Motor neuron (in vitro differentiated cells): ENCODE measurements at places on chromosomes 3 and 15. TPM values are rescaled to one million over a fixed set of nuclear protein-coding genes. Genes with fewer than 3 reads are reported as not detected.

Gene FANCD2OS
- not detected in 2 replicates for total RNA-seq

Gene CLDN16
- total RNA-seq, result 0.11 TPM in 1 of 2 replicates, not detected in the other

Gene SLC51A
- total RNA-seq, result 2.7 and 5.2 TPM in 2 replicates

Gene RTP4
- total RNA-seq, result 0.28 and 0.49 TPM in 2 replicates

Gene EPB42
- 0.81 and 0.87 TPM in 2 replicates for total RNA-seq

Gene CPNE4
- total RNA-seq, result 1.8 and 3.2 TPM in 2 replicates

Gene PIF1
- 3.5 and 3.6 TPM in 2 replicates for total RNA-seq

Gene GRM2
- total RNA-seq, result 0.56 TPM in 2 replicates

Gene FES
- 2.2 and 3.2 TPM in 2 replicates for total RNA-seq

Gene LRRK1
- 0.18 and 0.78 TPM in 2 replicates for total RNA-seq

GRCh38 chr3:193662757-193663322 lies 69.8 kb downstream of the OPA1 start:
- no peak for ATAC-seq

DNA sequence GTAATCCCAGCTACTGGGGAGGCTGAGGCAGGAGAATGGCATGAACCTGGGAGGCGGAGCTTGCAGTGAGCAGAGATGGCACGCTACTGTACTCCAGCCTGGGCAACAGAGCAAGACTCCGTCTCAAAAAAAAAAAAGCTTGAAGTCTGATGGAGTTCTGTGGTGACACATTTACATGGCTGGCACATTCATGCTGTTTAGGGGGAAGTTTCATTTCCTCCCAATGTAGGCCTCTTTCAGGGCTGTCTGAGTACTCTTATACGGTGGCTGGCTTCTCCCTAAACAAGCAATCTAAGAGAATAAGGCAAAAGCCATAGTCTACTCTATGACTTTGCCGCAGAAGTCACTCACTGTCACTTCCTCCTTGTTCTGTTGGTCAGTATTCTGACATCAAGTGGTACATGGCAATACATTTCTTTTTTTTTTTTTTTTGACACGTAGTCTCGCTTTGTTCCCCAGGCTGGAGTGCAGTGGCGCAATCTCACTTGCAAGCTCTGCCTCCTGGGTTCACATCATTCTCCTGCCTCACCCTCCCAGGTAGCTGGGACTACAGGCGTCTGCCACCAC lies 41.2 kb downstream of the OIP5 start:
- no peak for ATAC-seq

DNA sequence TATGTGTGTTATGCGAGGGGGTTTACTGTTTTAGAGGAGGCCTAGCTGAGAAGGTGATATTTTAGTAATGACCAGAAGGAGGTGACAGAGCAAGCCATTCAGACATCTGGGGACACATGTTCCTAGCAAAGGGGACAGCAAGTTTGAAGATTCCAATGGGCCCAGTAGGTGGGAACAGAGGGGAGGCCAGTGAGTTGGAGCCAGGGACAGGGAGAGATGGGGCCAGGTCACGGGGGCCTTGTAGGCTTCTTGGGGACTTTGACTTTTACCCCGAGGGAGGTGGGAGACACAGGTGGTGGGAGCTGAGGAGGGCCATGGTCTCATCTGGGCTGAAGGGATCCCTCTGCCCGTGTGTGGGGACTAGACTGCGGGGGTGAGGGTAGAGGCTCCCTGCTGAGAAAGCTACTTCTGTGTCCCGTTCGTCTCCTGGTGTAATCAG lies 72.5 kb downstream of the MGLL start:
- no peak for ATAC-seq

GRCh38 chr3:38662544-38662943 lies 13.1 kb upstream of the SCN5A start:
- peak; percentile 82 for ATAC-seq

DNA sequence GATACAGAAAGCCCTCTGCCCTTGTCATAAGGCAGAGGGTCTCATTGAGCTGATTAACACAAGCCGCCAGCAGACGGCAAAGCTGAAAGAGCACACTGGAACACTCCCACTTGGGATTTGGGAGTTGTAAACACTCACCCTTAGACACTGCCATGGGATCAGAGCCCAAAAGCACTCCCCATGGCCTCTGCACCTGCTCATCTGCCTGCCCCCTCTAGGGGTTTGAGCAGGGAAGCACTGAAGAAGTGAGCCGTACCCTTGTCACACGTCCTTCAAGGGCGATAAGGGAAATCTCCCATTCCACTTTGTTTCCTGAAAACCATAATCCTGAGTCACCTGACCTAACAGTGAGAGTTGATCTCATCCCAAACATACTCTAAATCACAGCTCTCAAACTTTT lies 14.7 kb downstream of the FSIP1 start:
- ATAC-seq, result no peak

DNA sequence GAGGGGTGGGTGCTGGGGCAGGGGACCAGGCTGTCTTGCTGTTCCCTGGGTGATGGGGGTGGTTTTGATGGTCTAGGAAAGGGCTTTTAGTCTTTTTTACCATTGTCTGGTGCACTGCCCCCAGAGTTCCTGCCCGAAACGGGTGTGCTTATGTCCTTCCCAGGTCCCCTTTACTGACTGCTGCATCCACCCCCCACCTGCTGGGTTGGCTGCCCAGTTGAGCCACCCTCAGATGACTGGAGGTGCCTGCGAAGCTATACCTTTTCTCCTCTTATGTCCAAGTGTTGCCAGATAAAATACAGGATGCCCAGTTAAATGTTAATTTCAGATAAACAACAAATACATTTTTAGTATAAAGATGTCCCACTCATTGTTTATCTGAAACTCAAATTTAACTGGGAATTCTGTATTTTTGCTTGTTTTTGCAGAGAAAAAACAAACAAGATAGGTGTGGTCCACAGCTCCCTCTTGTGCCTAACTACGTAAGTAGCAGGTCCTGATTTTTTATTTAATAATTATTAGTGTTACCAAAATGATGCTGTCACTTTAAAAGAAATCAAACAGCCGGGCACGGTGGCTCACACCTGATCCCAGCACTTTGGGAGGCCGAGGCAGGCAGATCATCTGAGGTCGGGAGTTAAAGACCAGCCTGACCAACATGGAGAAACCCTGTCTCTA lies 6.1 kb upstream of the RPP14 start:
- ATAC-seq, result peak; percentile 30

GRCh38 chr15:50415752-50416404 lies 8.3 kb upstream of the USP8 start:
- no peak for ATAC-seq

- no peak for ATAC-seq
These were observed 71.9 kb downstream of the SSR3 start for GRCh38 chr3:156483002-156483401.

- no peak for ATAC-seq
These were observed 372.2 kb upstream of the WNT5A start for GRCh38 chr3:55859305-55859704.

GRCh38 chr3:156368189-156368588 lies 186.7 kb downstream of the SSR3 start:
- no peak for ATAC-seq

GRCh38 chr3:119677641-119677934 lies 382 bp upstream of the COX17 start:
- no peak for ATAC-seq

GRCh38 chr3:10392906-10393461 lies 72.1 kb upstream of the SEC13 start:
- ATAC-seq, result no peak

DNA sequence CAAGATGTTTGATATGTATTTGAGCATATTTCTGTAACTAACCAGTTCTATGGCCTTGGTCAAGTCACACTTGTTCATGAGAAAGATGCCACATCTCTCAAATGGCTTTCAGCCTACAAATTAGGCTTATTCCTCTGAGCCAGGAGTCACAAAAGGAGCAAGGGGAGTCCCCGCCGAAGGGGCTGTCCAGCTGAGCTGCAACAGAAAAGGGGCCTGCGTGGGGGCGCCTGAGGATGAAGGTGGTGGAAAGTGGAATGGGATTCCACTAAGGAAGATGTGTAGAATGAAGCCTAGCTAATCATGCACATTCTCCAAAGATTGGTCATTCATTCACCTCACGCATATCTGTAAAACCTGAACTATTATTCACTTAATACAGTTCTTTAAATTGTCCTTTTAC lies 19.1 kb downstream of the ALDH1L1 start:
- no peak for ATAC-seq

DNA sequence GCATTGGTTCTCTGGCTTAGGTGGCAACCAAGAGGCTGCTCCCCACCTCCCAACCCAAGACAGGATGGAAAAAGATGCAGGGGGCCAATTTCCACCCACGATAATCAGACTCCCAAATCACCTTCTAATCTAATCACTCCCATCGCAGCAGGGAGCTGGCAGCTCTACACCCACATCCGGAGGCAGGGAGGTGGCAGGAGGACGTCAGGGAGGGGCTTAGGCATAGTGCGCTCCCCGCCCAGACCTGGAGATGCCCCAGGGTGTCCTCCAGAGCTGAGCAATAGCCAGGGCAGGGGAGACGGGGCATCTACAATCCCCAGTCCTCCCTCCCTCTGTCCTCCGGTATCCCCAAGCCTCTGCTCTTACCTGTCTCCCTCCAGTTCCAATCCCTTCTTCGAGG lies 70.5 kb upstream of the SEC13 start:
- no peak for ATAC-seq

- no peak for ATAC-seq
These were observed 108.3 kb downstream of the SEMA5B start for GRCh38 chr3:122919291-122919610.

- ATAC-seq, result no peak
These were observed 20.3 kb downstream of the KLHDC8B start for GRCh38 chr3:49191741-49192140.

- no peak for ATAC-seq
These were observed 651.0 kb upstream of the NAALADL2 start for GRCh38 chr3:174208161-174208560.

DNA sequence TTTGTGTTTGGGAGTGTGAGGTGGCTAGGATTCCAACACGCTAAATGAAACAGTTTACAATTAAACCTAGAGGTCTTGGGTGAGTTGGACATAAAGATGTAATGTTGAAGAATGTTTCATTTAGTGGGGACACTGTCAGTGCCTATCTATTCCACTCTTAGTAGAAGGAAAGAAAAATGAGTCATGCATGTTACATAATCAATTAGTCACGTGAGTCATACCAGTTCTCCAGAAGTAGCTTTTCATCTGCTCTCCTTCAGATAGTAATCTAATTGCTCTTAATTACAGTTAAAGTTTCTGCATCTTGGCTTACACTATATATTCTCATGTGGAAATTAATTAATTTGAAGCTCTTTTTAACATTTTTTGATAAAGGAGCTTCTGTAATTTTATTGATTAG lies 115.7 kb upstream of the P2RY1 start:
- peak; percentile 74 for ATAC-seq

- ATAC-seq, result no peak
These were observed 13.4 kb downstream of the SCAMP5 start for GRCh38 chr15:75008629-75009326.

DNA sequence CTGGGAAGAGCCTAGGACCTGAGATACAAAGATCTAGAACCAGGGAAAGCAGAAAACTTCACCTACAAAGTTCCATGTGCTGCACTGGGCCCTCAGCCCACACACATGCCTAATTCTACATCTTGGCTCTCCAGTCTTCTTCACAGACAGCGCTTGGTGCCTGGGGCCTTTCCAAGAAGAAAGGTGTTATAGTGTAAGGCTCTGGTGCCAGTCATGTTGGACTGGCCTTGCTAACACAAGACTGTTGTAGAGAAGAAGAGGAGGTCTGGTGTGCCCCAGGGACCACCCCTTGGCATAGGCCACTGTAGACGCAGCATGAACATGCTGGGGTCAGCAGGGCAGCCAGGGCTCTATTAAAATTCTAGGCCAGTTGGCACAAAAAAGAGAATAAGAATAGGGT lies 226.2 kb upstream of the CTNNB1 start:
- no peak for ATAC-seq

DNA sequence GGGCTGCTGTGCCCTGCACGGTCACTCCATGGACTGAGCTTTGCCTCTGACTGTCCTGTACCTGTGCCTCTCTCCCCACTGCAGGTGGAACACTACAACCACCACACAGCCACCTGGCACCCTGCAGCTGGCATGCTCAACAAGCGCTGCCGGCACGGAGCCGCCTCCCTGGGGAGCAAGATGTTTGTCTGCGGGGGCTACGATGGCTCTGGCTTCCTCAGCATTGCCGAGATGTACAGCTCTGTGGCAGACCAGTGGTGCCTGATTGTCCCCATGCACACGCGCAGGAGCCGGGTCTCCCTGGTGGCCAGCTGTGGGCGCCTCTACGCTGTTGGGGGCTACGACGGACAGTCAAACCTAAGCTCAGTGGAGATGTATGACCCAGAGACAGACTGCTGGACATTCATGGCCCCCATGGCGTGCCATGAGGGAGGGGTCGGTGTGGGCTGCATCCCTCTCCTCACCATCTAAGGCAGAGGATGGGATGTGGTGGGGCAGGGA lies 37.3 kb upstream of the PTPN23 start:
- ATAC-seq, result peak; percentile 32

- ATAC-seq, result no peak
These were observed 92.0 kb downstream of the CADM2 start for GRCh38 chr3:85050821-85051220.

DNA sequence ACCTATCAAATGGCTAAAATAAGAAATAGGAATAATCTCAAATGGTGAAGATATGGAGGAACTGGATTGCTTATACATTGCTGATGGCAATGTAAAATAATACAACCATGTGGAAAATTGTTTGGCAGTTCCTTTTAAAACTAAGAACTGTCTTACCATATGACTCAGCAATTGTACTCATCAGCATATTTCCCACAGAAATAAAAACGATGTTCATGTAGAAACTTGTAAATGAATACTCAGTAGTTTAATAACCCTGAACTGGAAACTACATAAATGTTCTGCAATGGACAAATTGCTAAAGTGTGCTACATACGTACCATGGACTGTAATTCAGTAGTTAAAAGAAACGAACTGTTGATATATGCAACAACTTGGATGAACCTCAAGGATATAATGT lies 253.9 kb upstream of the RBMS3 start:
- ATAC-seq, result no peak

GRCh38 chr3:112089956-112090886 lies 4.0 kb downstream of the C3orf52 start:
- no peak for ATAC-seq

- no peak for ATAC-seq
These were observed 24.4 kb downstream of the PTPN9 start for GRCh38 chr15:75554717-75555116.

GRCh38 chr15:31162721-31163510 lies 61.4 kb upstream of the TRPM1 start:
- no peak for ATAC-seq

DNA sequence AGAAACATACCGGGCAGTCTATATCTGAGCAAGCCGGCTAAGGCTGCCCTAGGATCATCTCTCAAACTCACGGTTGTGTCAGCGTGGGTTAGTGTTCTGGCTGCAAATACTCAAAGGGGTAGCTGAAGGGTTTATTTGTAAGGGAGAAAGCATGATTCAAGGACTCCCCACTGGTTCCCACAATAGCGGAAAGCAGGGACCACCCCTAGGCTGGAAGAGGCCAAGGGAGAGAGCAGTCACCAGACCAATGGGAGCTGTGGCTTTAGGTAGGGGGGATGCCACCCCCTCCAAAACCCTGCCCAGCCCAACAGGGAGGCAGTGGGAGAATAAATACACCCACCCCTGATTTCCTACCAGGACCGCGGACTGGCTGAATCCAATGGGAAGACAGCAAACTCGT lies 7.3 kb upstream of the LMCD1 start:
- ATAC-seq, result no peak
